ENCODE measurements at places on chromosomes 1 and 21. TPM values are rescaled to one million over a fixed set of nuclear protein-coding genes. Genes with fewer than 3 reads are reported as not detected.

FAM177B gene
- not detected for total RNA-seq

CLDN17 gene
- not detected for total RNA-seq

FBXO44 gene
- total RNA-seq: 69.8 TPM

BMP8A gene
- 1.6 TPM for total RNA-seq

AKR7A3 gene
- 1.5 TPM for total RNA-seq

VHLL gene
- not detected for total RNA-seq

AMY1A gene
- total RNA-seq: not detected

ZNF695 gene
- not detected for total RNA-seq

OPRD1 gene
- total RNA-seq: not detected

SPRR1B gene
- total RNA-seq: not detected

AGRN gene
- total RNA-seq: 4.6 TPM

DNA sequence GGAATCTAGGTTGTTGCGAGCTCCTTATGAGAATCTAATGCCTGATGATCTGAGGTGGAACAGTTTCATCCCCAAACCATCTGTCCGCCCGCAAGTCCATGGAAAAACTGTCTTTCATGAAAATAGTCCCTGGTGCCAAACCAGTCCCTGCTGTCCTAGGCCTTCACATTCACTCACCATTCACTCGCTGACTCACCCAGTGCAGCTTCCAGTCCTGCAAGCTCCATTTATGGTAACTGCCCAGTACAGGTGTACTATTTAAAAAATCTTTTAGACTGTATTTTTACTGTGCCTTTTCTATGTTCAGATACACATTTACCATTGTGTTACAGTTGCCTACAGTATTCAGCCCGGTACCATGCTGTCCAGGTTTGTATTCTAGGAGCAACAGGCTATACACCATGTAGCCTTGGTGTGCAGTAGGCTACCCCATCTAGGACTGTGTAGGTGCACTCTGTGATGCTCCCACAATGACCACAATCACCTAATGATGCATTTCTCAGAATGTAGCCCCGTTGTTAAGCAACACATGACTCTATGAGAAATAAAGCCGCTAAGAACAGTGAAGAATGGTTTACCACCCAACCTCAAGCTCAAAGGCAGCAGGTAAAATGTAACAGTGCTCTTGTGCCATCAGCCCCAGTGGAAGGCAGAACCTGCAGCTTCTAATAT lies 2.4 kb downstream of the ECHDC2 start:
- no peak for DNase-seq

- no peak for DNase-seq
Measured at GRCh38 chr1:228148935-228149405, 760 bp upstream of the GJC2 start.

DNA sequence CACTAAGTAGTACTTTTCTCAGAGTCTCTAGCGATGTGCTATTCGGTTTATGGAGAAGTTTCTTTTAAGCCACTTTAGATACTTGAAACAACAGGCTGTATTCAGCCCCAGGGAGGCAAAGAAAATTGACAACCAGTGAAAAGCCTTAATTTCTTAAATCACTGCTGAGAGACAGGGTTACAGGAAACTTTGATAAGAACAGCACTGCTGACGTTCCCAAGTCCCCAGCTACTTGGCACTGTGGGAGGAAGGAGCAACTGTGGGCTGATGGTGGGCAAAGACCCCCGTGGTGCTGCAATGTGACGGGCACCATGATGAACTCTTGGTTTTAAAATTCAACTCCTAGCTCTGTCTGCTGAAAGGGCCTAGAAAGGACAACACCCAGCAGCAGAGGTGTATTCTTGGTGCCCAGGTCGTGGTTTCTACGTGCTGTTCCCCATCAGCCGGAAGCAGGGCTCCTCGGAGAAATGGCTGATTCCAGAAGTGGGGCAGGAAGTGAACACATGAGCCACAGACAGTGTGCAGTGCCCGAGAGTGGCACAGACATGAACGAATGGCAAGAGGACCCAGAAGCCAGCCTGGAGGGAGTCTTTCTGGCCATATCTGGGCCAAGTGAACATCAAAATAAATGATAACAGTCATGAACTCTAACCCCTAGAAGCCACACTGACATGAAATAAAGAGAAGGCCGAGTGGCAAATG lies 5.3 kb downstream of the PTTG1IP start:
- no peak for DNase-seq

GRCh38 chr21:25885880-25886279 lies 151.1 kb downstream of the GABPA start:
- no peak for DNase-seq

DNA sequence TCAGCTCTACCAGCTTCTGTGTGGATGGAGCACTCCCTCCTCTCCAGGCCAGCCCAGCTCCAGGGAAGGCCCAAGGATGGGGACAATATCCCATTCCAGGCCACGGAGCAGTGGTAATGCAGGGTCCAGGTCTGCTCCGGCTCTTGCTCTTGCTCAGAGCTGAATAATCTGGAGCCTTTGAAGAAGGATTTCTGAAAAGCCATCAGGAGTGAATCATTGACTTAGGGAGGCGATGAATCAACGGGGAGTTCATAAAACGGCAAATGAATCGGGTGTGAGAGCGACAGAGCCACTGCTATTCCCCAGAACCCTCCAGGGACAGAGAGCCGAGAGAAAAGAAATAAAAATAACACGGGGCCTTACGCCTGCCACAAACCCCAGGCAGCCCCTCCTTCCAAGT lies 7.7 kb downstream of the POU3F1 start:
- no peak for DNase-seq

DNA sequence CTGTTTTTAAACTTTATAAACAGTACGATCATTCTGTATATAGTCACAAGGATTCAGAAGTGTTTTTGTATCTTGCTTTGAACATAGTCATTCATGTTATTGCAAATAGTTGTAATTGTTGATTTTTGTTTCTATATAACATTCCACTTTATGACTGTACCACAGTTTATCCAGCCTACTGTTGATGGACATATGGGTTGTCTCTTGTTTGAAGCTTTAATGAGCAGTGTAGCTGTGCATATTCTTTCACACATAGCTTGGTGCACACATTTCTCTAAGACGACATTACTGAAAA lies 6.1 kb downstream of the CD101 start:
- DNase-seq: no peak

DNA sequence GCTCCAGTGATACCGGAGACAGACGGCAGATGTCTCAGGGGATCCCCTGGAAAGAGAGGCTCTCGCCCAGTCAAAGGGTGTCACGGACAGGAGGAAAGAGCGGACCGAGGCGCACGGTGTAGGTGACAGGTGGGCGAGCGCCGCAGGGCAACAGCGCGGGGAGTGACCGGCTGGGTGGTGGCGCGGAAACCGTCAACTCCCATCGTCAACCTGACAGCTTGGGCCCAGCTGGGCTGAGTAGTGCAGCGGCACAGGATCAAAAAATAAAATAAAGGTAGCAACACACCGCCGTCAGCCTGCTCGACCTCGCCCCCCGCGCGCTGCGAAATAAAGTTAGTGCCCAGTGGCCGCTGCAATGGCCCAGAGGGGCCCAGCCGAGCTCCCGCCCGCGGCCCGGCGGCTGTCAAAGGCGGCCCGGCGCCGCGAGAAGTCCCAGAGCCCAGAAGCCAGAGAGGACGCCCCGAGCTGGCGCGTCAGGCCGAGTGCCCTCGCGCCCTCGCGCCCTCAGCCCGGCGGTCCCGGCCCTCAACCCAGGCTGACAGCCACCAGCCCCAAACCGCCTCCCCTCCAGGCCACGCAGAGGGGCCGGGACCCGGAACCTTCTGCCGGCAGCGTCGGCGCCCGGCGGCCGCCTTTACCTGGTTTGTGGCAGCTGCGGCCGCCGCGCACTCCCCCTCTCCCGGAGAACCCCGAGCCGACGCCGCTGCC lies at the start of gene LYST:
TSS of gene LYST (minus strand) at position 702 of the 708 bp plus-strand sequence. CDS start 36,489 bp downstream, outside the sequence.
- DNase-seq: peak; percentile 67

DNA sequence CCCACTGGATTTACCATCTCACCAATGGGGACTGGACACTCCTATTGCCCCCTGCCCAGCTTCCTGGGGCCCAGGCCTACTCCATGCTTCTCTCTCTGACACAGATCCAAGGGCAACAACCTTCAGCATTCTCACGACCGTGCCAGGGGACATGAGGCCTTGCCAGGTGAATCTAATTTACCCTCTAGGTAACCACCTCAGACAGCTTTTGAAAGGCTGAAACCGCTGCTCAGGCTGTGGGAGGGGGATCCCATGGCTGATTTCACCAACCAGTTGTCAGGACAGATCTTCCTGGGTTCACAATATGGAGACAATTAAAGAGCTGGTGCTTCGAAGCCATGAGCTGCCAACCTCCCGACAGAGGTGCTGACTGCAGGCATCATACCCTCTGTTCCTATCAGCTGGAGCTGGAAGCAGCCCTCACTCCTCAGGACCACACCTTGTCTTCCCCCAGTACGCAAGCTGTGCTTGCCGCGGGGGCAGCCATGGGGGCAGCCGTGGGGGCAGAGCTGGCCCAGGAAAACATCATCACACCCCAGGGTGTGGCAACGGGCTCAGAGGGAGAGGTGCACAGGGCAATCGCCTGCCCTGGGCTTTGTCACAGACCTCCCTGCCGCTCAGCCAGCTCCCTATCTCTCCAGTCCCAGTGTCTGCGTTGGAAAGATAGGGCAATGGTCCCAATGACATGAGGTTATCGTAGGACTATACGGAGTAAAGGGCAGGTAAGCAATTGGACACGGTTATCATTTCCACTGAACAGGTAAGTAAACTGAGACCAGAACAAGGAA lies 120.2 kb downstream of the DMRTB1 start:
- DNase-seq: no peak

DNA sequence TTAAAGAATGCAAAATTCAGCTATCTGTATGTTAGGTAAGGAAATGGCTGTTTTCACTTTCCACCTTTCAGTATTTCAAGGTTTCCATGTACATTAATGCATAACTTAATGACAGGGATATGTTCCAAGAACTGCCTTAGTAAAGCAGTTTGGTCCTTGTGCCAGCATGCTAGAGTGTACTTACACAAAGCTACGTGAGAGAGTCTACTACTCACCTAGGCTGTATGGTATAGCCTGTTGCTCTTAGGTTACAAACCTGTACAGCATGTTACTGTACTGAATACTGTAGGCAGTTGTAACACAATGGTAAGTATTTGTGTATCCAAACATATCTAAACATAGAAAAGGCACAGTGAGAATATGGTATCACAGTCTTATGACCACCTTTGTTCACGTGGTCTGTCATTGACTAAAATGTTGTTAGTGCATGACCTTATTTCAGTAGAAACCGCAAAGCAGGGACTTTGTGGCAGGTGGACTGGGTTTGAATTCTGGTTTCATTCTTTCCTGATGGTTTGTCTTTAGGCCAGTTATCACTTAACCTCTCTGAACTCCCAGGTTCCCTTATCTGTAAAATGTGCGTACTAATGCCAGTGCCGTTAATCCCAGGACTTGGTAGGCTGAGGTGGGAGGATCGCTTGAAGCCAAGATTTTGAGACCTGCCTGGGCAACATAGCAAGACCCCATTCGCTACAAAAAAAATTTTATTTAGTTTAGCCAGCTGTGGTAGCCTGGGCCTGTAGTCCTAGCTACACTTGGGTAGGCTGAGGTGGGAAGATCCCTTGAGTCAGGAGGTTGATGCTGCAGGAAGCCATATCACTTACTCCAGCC lies 4.9 kb downstream of the SMYD2 start:
- no peak for DNase-seq

DNA sequence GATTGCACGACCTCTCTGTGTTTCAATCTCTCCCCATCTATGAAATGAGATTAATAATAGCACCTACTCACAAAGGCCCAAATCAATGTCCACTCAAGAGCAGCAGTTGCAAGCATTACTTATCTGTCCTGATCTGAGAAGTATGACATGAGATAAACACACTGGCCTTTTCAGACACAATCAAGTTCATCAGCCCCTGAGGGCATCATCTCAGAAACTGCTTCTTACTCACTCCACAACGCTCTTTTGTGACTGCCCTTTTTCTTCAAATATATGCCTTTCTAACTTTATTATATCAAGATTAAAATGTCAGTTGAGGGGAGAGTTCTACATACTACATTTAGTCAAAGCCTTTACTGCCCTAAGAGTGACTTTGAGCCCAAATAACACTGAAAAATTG lies 371.9 kb upstream of the SPAG17 start:
- no peak for DNase-seq

DNA sequence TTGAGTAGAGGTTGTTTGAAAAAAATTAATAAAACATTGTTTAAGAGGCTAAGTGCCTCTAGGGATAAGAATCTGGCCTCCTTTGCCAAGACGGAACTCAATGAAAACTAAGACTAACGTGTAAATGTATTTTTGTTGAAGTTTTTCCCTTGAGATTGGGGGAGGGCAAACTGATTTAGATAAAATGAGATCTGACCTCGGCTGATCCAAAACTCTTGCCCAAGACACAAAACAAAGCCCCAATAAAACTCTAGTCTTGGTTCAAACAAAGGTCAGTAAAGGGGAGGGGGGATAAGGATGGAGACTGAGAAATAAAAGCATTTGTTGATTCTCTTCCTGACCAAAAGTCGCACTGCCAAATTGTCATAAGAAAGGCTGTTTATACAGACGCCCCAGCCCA lies 134.8 kb upstream of the DPT start:
- no peak for DNase-seq

GRCh38 chr1:90973897-90974798 lies 47.7 kb downstream of the ZNF644 start:
- DNase-seq: no peak

GRCh38 chr1:18232052-18232451 lies 124.5 kb downstream of the IGSF21 start:
- DNase-seq: no peak

GRCh38 chr1:2480986-2481364 lies 4.9 kb downstream of the PLCH2 start:
- no peak for DNase-seq

DNA sequence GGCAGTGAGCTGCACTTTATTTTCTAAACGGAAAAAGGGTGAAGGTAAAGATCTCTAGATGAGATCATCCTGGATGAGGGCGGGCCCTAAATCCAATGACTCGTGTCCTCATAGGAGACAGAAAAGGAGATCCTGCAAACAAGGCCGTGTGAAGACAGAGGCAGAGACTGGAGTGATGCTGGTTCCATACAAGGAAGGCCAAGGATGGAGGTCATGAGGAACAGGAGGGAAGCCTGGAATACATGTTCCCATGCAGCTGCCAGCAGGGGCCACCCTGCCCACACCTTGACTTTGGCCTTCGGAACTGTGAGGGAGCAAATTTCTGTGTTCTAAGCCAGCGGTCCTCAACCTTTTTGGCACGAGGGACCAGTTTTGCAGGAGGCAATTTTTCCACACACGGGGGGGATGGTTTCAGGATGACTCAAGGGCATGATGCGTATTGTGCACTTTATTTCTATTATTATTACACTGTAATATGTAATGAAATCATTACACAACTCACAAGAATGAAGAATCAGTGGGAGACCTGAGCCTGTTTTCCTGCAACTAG lies 94.3 kb downstream of the PSMG1 start:
- no peak for DNase-seq

GRCh38 chr1:185200889-185201288 lies 43.9 kb downstream of the SWT1 start:
- DNase-seq: no peak
